ENCODE measurements at places on chromosomes 5 and 9. TPM values are rescaled to one million over a fixed set of nuclear protein-coding genes. Genes with fewer than 3 reads are reported as not detected.

DNA sequence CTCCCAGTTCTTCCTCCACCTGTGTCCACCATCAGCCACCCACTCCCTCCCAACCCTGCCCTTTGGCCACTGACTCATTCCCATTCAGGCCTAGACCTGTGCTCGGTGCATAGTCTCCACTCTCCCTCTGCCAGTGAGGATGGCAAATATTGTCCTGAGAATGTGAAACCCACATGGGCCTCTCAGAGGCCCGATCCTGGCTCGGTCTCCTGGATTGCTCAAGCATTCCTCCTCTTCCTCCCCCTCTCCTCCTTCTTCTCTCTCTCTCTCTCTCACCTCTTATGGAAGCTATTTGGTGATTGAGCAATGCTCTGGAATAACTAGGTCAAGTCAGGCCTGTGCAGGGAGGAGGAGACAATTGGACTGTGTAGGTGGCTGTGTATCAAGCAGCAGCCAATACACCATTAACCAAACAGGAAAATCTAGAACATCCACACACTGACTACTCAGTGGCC is 99.9 kb downstream of the KLF4 start:
- DNase-seq: no peak

DNA sequence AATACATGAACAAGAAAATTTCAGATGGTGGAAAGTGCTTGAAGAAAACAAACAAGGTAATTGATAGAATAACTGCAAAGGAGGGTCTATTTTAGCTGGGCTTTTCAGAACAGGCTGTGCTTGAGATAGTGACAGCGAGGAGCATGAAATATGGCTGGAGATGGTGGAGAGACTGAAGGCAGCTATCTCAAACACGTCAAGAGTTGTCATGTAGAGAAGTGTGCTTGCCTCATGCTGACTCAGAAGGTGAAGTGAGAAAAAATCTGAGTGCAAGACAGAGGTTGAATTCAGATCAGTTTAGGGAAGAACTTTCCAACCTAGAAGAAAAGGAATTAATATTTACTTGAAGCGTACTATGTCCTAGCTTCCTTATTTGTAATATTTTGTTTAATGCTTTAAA is 115.5 kb upstream of the RANBP3L start:
- no peak for DNase-seq

- no peak for DNase-seq
These were observed 125.5 kb downstream of the ENC1 start for GRCh38 chr5:74514888-74515551.

- DNase-seq: no peak
These were observed 31.6 kb upstream of the PTGER4 start for GRCh38 chr5:40648150-40648549.

DNA sequence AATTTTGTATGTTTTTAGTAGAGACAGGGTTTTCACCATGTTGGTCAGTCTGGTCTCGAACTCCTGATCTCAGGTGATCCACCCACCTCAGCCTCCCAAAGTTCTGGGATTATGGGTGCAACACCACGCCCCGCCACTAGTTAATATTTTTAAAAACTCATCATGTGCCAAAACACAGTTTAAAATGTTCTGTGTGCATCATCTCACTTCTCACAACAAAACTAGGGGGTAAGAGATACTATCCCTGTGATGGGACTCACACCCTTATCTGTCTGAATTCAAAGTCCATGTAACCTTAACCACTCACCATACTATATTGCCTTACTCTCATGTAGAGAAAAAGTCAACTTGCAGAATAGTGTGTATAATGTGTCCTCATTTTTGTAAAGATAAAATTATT is 2.6 kb downstream of the PKD2L2 start:
- DNase-seq: no peak

GRCh38 chr9:81595887-81596543 is 93.3 kb downstream of the TLE1 start:
- no peak for DNase-seq

DNA sequence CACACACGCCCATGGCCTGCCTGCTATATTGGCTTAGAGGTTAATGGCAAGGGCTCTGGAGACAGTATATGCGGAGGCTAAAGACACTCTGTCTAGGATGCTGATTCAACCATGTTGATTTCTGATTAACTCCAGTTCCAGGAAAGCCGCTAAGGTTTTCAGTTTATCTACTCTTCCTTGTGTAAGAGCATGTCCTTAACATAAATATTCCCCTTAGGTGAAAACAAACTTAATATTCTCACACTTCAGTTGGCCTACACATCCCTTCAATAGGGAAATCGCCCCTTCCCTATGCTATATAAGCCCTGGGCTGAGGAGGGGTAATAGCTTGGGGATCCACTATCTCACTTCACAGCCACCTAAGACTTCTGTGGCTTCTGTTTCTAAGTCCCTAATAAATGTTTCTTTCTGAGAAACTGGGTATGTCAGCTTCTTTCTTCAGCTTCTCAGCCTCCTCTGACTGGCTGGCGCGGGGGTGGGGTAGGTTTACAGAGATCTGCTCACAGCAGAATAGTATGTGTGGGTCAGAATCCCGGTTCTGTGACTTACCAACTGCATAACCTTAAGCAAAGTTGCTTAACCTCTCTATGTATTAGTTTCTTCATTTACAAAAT is 4.3 kb upstream of the GPX3 start:
- no peak for DNase-seq

- no peak for DNase-seq
These were observed 73.5 kb downstream of the EGFLAM start for GRCh38 chr5:38331831-38332230.

GRCh38 chr5:130166839-130167490 is 262.7 kb downstream of the CHSY3 start:
- DNase-seq: no peak

DNA sequence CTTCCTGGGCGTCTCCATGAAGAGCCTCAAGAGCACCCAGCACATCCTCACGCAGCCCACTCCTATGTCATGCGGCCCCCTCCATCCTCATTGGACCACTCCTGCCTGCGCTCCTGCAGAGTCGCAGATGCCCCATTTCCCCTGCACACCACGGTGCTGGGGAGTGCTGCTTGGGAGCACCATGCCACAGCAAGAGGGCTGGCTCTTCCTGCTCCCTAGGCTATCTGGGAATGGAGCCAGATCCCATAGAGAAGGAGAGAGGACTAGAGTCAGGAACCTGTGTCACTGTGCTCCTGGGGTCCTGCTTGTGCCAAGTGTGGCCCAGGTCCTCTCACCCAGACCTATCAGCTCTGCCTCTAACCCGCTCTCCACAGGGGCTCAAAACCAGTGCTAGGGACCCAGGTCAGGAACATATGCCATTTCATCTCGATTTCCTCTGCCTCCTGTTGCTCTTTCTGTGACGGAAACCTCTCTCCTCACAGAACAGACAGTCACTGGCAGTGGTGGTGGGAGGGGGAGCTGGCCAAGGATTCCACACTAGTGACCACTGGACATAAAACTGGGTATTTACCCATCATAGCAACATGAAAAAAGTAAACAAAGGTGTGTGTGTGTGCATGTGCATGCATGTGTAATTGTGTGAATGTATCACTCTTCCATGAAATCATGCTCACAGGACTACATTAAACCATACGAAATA is 178.4 kb downstream of the TTLL11 start:
- DNase-seq: no peak

- no peak for DNase-seq
These were observed 203.4 kb upstream of the SEMA6A start for GRCh38 chr5:116778032-116778431.

DNA sequence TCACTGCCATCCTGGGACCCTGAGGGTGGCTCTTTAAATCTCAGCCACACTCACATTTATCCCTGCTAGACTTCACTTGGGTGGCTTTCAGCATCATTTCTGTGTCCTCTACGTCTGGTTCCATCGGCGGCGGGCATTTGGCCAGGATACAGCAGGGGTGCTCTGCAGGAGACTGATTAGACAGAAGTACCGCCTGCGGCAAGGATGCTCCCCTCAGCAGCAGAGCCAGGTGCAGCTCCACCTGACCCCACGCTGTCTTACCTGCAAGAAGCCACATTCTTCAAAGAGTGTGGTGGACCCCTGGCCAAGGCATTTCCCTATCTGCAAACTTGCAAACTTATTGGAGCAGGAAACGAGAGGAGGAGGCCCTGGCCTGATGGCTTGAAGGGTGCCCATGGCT is 309.8 kb upstream of the IRX4 start:
- DNase-seq: no peak

- DNase-seq: no peak
These were observed 55.0 kb downstream of the PUM3 start for GRCh38 chr9:2788919-2789318.

IL13 gene
- not detected for polyA plus RNA-seq

CCNH gene
- 53.8 TPM for polyA plus RNA-seq

PCDHA1 gene
- polyA plus RNA-seq: 0.09 TPM

ADAMTS12 gene
- polyA plus RNA-seq: 47.6 TPM

STC2 gene
- 185 TPM for polyA plus RNA-seq

VLDLR gene
- 29.0 TPM for polyA plus RNA-seq

HK3 gene
- not detected for polyA plus RNA-seq

GABRA1 gene
- not detected for polyA plus RNA-seq

PCDHGC3 gene
- polyA plus RNA-seq: 61.1 TPM

PRR7 gene
- polyA plus RNA-seq: 1.0 TPM
